Dermis microvascular lymphatic vessel endothelial cell (primary cell): ENCODE measurements at places on chromosomes 7 and 10. TPM values are rescaled to one million over a fixed set of nuclear protein-coding genes. Genes with fewer than 3 reads are reported as not detected.

GRCh38 chr7:134667899-134668298 lies 21.2 kb downstream of the BPGM start:
- no peak for DNase-seq

- no peak for DNase-seq
Observed at GRCh38 chr7:156218544-156219306, 406.5 kb upstream of the SHH start.

- DNase-seq: peak; percentile 0
Observed at GRCh38 chr7:14507617-14508016, 394.9 kb downstream of the DGKB start.

GRCh38 chr10:75450644-75451640 lies 19.5 kb downstream of the LRMDA start:
- no peak for DNase-seq

DNA sequence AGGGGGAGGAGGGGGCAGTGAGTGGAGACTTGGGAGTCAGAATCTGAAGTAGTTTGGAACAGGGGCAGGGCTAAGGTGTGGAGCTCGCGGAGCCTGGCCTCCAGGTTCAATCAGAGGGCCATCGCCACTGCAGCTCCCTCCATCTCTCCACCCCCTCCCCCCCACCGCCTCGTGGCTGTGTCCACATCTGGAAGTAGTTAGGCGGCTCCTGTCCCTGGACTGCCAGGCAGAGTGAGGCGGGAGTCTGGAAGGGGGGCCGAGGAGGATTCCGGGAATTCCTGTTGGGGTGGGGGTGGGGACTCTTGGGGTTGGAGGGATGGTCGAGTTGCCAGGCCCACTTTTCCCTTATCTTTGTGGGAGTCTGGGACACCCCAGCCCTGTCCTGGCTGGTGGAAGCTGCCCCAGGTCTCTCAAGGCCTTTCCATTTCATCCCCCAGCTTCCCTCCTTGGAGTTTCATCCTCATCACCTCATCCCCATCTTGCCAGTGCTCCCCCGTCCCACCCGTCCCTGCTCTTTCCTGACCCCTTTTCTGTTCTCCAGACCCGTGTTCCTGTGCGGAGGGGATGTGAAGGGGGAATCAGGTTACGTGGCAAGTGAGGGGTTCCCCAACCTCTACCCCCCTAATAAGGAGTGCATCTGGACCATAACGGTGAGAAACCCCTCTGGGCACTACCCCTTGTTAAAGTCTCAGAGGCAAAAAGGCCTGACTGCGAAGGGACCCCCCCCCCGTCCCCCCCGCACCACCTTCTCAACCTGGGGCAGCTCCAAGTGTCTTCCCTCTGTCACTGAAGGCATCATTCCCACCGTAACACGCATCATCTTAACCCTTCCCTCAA lies 944 bp downstream of the PCOLCE start:
- DNase-seq: no peak

DNA sequence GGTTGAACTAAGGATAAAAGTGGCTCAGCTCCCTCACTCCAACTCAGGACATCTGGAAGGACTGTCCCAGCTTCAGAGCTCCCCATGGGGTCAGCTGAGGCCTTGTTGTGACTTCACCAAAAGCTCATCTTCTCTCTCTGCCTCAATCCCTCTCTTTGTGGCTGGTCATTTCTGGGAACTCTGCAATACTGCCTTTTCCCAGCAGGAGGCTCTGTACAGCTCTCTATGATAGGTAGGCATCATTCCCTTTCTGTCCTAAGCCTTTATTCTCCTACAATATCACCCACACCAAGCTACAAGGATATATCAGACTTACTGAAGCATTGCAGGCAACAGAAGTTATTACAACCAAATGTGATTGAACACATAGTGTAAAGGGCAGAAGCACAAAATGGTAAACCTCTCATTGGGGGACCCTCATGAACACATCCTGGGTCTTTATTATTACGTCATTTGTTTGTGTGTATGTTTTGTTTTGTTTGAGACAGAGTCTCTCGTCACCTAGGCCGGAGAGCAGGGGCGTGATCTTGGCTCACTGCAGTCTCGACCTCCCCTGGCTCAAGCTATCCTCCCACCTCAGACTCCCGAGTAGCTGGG lies 36.7 kb upstream of the PRPS1L1 start:
- peak; percentile 2 for DNase-seq

GRCh38 chr7:69187824-69188333 lies 410.4 kb upstream of the AUTS2 start:
- DNase-seq: no peak

- no peak for DNase-seq
Observed at GRCh38 chr7:92762851-92763250, 73.5 kb downstream of the CDK6 start.

Gene P4HA1
- total RNA-seq: 50.7 and 55.7 TPM in 2 replicates

Gene SLC18A3
- total RNA-seq: not detected in 2 replicates

Gene DNAJB12
- total RNA-seq: 16.8 and 26.0 TPM in 2 replicates

Gene FIGNL1
- 18.3 and 19.0 TPM in 2 replicates for total RNA-seq

Gene KIN
- 2.9 and 4.1 TPM in 2 replicates for total RNA-seq

Gene MOGAT3
- not detected in 2 replicates for total RNA-seq

Gene CCL24
- total RNA-seq: not detected in 2 replicates

Gene ABCB4
- under 0.01 and 0.13 TPM in 2 replicates for total RNA-seq

Gene ZNF107
- total RNA-seq: 1.3 and 2.4 TPM in 2 replicates

Gene SPDYE11
- total RNA-seq: not detected in 2 replicates

Gene NKX1-2
- total RNA-seq: not detected in 2 replicates

Gene ANKRD61
- under 0.01 and 0.25 TPM in 2 replicates for total RNA-seq
